ENCODE measurements at places on chromosomes 7 and 10. TPM values are rescaled to one million over a fixed set of nuclear protein-coding genes. Genes with fewer than 3 reads are reported as not detected.

DNA sequence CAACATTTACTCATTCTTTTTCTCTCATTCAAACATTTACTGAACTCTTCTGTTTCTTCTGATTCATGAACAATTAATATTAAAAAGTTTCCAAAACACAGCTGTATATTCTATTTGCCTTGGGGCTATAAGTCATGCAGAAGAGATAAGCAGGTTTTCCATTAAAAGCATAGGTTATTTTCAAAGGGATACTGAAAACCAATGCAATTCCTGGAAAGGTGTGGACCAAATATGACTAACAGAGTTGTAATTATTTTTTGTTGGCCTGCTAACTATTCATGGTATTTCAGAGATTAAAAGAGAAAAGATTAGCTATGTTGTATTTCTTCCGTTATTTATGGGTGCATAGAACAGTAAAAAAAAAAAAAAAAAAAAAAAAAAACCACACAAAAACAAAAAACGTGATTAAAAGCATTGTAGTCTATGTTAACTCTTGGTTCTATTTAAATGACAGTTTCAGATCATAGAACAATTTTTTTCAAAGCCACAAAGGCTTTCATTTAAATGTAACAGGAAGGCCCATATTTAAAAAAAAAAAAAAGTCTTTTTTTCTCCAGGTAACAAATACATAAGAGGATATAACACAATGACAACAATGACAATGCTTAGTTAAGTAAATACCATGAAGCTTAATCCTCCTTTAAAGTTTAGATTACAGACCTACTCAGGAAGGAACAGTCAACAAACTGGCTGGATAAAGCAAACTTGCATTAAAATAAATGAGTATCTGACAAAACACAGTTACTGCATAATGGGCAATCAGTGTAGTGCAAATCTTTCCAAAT is 1042.9 kb downstream of the GATA3 start:
- no peak for ATAC-seq

DNA sequence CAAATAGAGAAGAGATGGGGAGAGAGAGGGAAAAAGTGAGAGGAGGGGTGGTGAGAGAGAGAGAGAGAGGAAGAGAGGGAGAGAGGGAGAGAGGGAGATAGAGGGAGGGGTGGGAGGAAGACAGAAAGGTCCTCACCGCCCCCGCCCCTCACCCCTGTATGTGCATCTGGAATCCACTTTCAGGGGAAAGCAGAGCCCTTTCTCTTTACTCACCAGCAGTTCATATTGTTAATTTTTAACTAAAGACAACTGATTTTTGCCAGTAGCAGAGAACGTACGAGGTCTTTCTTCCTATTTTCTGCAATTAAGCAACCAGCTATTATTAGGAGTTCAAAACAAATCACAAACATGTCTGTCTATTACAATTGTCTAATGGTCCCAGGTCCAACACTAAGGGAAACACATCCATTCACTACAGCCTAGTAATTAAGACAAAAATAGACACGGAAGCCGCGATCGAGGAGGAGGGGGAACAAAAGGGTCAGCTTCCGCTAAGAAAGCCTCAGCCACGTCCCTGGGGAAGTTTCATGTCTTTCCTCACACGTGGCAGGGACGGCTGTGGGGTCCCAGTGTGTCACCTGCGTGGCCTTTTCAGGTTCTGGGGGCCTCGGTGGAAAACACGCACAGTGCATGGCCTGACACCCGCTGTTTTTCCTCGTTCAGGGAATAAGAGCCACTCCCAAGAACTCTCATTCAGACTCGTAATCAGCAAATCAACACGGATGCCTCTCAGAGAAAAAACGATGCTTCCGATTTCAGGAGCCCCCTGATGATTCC is 572.0 kb downstream of the PTPRN2 start:
- ATAC-seq, result no peak

- no peak for ATAC-seq
Measured at GRCh38 chr7:104160375-104160774, 47.4 kb downstream of the ORC5 start.

ZNF485 gene
- 2.2 TPM for total RNA-seq
